Activated CD4-positive, alpha-beta T cell treated with anti-CD3 and anti-CD28 coated beads for 48 hours (primary cell): ENCODE measurements at places on chromosomes 2 and 18.

GRCh38 chr18:63237881-63238692 lies 81.5 kb downstream of the BCL2 start:
- DNase-seq: no peak

- no peak for DNase-seq
Observed at GRCh38 chr2:79082987-79083386, 4.8 kb downstream of the REG1B start.

- no peak for DNase-seq
Observed at GRCh38 chr2:191748528-191749180, 70.7 kb downstream of the NABP1 start.

DNA sequence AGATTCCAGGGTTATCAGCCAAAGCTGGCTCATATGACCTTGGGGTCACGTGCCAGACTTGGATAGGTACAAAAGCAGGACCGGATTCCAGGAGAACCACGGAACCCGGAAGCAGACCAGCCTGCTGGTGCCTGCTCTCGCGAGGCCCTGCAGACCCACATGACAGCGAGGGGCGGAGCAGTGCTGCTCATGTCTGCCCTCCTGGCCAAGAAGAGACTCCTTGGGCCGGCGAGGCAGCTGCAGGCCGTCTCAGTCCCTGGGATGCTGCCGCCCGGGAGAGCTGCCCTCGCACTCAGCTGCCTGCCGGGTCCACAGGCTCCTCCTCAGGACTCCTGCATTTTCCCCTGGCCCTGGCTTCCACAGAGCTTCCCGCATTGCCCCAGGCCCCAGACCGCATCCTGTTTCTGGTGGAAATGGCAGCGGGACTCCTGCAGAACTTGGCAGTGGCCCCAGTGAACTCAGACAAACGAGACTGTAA lies 739.5 kb downstream of the SOCS6 start:
- DNase-seq: no peak

DNA sequence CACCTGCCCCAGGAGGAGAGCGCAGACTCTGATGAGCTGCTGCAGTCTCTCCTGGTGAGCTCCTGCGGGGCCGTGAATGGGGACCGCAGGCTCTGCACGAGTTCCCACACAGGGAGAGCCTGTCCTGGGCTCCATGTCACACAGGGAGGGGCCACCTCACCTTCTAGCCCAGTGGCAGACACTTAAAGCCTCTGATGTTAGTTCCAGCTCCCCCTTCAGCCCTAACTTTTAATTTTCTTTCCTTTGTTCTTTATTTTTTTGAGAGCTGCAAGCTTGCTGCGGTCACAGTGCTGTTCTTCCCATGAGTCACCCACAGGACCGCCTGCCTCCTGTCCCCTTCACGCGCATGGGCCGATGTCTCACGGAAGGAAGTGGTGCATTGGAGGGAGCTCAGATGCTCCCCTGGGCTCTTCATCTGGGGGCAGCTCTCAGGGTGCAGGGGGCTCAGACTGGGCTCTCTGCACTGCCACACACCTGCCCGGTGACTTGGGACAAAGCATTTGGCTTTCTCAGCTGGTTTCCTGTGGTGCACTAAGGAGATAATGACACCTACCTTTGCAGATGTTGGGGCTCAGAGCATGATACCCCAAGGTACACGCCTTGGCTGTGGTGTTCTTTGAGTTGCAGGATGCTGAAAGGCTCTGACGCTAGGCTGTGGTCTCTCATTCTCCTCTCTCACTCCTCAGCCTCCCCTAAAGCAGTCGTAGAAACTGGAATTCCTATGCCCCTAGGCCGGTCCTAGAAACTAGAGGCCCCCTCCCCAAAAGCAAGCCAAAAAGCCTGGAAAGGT lies 37.2 kb upstream of the PXDN start:
- peak; percentile 56 for DNase-seq

DNA sequence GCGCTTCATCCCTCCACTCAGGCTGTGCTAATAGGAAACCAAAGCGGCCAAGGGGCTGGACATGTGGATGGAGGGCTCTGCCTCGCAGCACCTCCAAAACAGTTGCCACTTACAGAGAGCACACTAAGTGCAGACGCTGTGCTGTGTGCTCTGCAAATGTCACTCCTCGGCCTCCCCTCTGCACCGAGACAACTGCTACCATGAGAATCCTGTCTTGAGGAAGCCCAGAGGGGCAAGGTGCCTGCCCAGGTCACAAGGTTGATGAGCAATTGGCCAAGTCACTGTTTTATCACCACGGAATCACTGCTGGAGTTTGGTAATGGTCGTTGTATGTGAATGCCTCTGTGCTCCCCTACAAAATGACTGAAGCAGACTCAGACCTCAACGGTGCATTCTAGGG lies 132.2 kb downstream of the SEPTIN10 start:
- DNase-seq: no peak

- peak; percentile 77 for DNase-seq
Observed at GRCh38 chr18:24176727-24177416, 38.0 kb downstream of the CABYR start.
